Stimulated activated CD8-positive, alpha-beta memory T cell treated with anti-CD3 and anti-CD28 coated beads, Interleukin-15, amount 100 ng/mL, for 1 hour (primary cell): ENCODE measurements at places on chromosomes 7 and 10.

DNA sequence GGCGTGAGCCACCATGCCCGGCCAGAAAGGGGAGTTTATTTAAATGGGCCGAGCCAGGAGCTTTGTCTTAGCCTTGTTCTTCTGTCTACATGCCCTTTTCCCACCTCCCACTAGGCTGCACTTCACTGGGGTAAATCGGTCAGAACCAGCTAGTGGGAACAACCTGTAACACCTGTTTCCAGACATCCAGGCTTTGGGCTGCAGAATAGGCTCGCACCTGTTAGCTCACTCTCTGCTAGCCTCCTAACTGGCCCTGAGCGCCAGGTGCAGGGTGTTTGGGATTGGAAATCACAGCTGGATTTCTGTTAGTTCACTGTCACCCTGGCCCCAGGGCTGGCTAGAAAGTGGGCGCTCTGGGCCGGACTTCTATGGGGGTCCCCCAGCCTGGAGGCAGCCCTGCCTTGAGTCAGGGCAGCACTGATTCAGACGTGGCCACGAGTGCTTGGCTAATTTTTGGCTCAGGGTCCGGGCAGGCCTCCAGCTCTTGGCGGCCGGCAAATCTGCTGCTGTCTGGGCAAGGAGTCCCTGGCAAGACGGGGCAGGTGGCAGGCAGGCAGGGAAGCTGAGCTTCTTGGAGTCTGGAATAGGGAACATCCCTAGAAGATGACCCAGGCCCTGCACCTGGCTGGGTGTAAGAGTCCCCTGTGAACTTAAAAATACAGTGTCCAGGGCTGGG is 48.6 kb downstream of the GTF2IRD1 start:
- no peak for DNase-seq

GRCh38 chr7:133081599-133082389 is at the start of gene CHCHD3:
CHCHD3 (minus strand) TSS chr7:133082090; CDS start chr7:133081937, 153 bp downstream.
- peak; percentile 94 for DNase-seq

- DNase-seq = no peak
Observed at GRCh38 chr10:73647211-73647874, 6.1 kb upstream of the MYOZ1 start.

DNA sequence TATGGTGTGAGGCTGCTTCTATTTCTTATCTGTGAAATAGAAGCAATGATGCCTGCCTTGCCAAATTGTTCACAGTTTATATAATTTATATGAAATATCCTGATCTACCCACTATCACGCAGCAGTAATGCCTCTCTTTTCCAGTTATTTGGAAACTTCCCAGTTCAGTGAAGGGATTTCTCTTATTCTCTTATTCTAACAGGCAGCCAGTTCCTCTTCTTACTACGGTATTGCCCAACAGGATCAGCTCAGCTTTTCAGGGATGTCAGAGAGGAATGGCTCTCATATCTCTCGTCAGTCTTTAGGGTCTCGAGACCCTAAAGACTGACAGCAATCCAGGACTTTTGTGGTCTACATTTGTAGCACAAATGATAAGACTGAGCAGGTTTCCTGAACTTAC is 215.6 kb downstream of the CREB5 start:
- no peak for DNase-seq

DNA sequence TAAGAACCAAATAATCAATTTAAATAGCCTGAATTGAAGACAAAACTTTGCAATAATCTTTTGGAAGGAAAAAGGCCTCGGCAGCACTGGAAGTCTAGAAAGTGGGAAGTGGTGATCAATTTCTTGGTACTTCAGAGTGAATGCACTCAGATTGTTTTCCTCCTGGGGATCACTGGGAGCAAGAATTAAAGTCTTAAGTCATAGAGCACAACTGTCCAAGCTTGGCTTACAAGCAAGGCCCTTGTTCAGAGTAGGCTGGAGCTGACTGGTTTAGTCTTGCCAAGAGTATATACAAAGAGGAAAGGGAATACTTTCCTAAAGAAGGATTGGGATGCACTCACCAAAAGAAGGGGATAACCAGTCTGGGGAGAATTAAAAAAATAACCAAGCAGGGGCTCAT is 637.1 kb downstream of the CCSER2 start:
- DNase-seq = no peak

GRCh38 chr7:34523226-34523918 is 134.6 kb upstream of the NPSR1 start:
- no peak for DNase-seq

DNA sequence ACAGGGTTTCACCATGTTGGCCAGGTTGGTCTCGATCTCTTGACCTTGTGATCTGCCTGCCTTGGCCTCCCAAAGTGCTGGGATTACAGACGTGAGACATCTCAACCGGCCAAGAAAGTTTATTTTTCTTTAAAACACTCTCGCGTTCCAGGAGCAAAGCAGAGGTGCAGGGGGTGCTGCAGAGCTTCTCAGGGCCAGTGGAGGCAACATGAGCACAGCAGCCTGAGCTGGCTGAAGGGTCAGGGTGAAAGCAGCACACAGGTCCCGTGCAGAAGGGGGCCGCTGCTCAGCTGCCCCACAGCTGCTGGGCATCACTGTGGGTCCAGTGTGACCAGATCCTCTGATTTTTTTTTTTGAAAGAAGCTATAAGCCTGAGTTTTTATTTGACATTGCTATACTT is 46.1 kb downstream of the EPHB4 start:
- no peak for DNase-seq

DNA sequence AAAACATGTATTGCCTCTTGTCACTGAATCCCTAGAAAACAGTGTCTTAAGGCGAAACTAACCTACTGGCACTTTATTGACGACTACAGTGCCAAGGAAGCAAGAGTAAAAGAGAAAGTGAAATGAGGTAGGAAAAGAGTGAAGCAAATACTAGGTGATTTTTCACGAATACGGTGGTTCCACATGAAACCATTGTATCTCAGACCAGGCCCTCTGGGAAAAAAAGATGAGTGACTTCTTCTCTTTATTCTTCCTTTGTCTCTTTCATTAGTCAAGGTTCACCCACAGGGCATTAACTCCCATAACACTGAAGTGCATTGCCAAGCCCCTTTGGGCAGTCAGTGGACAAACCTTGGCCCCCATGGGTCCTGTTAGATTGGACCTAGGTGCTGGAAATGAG is 16.2 kb upstream of the MACC1 start:
- no peak for DNase-seq

DNA sequence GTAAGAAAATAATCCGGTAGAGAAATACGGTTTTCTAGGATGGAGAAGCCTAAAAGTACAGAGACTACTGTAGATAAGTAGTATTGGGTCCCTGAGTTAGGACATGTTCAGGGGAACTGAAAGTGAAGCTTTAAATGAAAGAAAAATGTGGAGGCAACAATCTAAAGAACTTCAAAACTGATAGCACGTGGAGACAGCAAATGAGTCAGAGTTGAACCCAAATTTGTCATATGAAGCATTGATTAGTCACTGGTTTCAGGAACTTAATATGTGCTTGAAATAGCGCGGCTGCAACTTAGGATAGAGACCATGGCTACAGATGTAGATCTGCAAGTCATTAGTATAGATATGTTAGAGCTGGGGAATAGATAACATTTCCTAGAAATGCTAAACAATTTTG is 1138.6 kb upstream of the SORCS1 start:
- DNase-seq = no peak

- DNase-seq = no peak
Observed at GRCh38 chr7:147771344-147771743, 819.2 kb upstream of the C7orf33 start.

DNA sequence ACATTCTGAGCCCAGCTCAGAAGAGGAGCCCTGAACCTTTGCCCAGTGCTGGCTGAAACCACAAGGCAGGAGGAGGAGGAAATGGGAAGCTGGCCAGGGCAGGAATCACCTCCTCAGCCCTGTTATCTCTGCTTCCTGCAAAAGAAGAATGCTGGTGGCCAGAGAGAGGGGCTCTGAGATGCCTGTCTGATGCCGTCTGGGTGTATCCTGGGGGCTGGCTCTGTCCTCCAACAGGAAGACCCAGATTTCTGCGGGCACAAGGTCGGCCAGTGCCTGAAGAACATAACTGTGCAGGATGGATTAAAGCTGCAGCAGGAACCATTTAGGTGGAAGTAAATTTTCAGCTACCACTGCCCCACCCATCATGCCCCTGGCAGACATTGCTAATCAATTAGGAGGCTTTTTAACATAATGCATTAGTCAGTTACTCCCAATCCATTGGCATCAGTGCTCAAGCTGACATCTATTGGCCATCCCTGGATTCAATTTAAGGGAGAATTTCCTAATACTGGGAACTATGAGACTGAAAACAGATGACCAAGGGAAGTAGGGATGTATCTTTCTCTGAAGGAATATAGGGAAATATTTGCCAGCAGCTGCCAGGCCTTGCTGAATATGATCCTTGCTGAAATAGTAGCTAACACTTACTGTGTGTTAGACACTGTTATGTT is 67.7 kb downstream of the COL13A1 start:
- DNase-seq = no peak

DNA sequence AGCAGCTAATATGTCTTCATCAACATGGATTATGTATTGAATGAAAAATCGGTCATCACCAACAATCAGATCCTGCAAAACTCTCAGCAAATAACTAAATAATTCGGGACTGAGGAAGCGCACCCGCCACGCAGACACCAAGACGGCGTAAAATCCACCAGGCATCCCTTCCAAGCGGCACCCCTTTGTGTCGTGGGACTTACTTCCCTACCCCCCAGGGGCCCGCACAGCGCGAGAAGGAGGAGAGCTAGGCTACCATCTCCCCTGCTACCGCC is 721 bp downstream of the ARL3 start:
- DNase-seq = peak; percentile 39

GRCh38 chr7:30845426-30846135 is 66.1 kb upstream of the AQP1 start:
- DNase-seq = no peak

DNA sequence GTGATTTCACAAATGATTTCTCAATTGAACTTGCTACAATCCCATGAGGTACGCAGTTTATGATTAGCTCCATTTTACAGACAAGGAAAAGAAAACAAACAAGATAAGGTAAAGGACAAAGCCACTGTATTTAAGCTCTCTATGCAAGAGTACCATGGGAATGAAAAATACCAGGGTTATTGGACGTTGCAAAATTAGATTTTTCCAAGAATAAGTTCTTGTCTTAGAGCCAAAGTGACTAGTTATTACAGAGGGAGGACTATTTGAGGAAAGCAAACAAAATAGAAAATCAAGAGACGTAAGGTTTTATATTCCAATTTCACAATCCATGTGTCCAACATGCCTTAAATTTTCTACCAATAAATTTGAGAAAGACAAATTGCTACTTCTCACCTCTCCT is 97.9 kb upstream of the PTN start:
- DNase-seq = no peak

GRCh38 chr7:135833642-135834041 is 85.0 kb upstream of the FAM180A start:
- DNase-seq = no peak

GRCh38 chr7:41992881-41993867 is 243.8 kb downstream of the GLI3 start:
- no peak for DNase-seq

GRCh38 chr10:100345570-100346330 is 1.3 kb upstream of the SCD start:
- DNase-seq = no peak

DNA sequence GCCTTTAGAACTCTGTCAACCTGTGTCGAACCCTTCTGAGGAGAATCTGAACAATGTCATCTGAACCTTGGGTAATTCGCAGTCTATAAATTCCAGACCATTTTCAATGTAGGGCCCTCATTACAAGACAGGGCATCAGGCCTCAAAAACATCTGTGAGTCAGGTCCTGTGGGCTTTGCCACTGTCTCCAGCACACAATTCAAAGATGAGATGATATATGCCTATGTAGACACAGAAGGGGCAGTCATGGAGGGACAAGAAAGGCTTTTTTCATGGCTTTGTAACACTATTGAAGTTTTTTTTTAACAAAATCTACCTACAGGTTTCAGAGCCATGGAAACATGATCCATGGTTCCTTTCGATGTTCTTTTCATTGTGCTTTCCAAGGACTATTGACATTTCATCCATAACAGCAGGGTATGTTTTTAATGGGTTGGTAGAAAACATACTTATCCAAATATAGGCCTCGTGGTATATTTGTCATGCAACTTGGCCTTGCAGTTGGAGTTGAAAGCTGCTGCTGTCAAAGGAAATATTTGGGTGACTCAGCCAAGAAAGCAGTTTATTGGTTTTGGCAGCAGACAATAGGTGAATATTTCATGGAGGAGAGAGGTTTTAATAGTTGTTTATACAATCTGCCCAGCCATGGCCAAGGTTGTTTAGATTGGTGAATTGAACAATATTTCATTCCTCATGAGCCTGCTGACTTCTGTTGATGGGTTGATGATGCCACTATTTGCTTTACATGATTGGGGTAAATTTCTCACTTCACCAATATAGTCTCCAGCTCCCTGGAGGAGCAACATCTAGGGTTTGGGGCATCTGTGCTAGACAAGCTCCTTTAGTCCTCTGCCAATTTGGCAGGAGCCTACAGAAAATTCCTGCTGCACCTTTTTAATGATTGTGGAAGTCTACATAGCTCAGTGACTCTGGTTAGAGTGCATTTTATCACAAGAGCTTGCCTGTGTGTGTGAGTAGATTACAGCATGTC is 158.4 kb upstream of the TMEM72 start:
- no peak for DNase-seq

DNA sequence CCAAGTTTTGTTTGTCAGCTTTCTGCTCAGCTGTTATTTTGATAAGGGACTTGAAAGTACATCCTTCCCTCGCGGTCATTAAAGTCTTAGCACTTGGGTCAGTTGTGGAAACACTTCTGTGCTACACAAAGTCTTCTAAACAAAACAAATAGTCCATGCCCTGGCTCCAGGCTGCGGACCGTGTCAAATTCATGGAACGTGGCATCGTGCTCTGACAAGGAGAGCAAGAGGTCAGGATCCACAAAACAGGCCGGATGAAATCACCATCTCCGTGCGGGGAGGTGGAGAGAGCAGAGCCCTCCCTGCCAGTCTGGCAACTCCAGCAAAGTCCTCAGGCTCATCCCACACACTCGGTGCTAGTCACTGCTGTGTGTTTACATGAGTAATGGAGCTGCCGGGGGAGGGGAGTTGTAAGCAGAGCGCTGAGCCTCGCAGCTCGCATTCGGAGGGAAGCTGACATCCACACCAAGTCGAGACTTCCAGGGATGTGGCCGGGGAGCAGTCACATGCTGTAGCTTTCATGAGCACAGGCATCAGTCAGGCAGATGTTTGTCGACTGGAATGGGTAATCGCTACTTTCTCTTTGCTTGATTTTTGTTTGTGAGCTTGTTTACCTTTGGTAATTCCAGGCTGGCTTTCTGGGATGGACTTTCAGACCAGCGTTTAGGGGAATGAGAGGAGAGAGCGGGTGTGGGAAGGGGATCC is 147.6 kb downstream of the ARID5B start:
- no peak for DNase-seq

DNA sequence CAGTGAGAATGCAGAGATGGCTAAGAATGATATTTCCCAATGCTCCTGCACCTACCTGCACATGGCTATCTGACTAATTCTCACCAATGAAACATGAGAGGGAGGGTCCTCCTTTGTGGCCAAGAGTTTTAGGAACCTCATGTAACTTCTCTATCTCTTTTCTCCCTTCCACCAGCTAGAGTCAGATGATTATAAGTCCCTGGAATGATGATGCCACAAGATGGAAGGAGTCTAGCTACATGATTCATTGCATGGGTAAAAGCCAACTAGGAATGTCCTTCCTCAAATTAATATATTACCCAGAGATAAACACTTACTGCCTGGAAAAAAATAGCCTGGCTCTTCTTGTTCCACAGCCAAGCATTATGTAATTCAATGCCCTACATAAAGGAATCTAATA is 55.1 kb upstream of the AASS start:
- DNase-seq = no peak

GRCh38 chr7:44313016-44313415 is 12.4 kb downstream of the CAMK2B start:
- no peak for DNase-seq

GRCh38 chr10:66836057-66836456 is 89.8 kb upstream of the LRRTM3 start:
- DNase-seq = no peak
